GM13977 (cell line): ENCODE measurements at places on chromosomes 1 and 21.

GRCh38 chr21:22342889-22343288 is 1344.7 kb downstream of the NCAM2 start:
- no peak for DNase-seq

DNA sequence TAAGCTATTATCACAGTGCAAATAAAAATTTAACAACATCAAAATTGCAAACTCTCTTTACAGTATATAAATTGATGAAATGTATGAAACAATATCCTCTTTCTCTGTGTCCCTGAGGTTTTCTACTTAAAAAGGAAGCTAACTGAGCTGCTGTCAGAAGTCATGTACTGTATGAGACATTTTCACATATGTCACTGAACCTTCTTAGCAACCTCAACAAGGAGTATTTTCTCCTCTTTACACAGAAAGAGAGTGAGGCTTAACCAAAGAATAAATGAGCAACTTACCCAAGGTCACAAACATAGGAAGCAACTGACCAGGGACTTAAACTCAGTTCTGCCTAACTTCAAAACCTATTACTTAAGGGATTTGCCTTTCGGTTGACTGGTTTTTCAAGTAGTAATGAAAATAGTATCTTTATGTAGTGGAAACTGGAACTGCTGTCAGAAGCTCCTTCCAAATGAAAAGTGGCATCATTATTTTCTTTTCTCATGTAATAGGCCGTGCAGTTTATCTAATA is 288.9 kb downstream of the LRRIQ3 start:
- no peak for DNase-seq

DNA sequence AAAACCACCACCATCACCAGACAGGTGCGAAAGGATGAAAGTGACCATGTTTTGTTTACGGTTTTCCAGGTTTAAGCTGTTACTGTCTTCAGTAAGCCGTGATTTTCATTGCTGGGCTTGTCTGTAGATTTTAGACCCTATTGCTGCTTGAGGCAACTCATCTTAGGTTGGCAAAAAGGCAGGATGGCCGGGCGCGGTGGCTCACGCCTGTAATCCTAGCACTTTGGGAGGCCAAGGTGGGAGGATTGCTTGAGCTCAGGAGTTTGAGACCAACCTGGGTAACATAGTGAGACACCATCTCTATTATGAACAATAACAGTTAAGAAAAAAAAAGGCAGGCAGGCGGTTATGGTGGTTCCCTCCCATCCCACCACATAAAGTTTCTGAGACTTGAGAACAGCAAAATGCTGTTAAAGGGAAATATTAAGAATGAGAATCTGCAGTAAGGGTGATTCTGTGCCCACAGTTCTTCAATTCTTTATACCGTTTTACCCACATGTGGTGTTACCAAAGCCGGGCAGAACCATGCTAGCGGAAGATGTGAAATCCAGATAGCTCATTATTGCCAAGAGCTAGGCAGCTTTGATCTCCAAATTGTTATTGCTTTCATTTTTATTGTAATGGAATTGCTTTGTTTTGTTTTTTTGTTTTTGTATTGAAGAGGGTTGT is 34.5 kb upstream of the TDRD10 start:
- no peak for DNase-seq

- DNase-seq, result no peak
These were observed 111.5 kb downstream of the NCAM2 start for GRCh38 chr21:21109736-21110135.

GRCh38 chr1:3516911-3517675 is 62.6 kb downstream of the ARHGEF16 start:
- DNase-seq, result no peak

DNA sequence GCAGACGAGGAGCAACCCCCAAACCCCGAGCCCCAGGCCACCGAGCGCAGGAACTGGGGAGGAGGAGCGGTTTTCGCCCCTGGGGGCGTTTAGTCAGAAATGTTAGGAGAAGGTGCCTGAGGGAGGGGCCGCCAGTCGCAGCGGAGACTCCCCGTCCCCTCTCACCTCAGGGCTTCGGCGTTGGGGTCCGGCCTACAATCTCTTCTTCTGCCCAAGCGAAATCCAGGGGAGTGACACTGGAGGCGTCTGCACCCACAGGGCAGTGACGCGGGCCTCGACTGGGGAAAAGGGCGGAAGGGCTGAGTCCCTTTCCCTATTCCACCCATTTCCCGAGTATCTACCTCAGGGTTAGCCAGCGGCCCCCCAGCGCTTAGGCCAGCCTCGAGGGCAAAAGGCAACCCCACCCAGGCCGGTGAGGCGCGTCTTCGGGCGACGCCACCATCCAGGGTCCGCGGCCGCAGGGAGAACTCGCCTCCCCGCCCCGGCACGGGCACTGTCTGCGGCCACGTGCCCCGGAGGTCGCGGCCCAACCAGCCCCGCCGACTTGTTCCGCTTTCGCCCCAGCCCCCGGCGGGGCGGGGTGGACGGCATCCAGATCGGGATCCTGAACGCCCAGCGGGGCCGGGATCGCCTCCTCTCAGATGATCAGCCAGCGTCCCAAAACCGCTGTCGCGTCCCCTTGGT is 118.7 kb upstream of the BARHL2 start:
- DNase-seq, result no peak

- no peak for DNase-seq
These were observed 182.6 kb upstream of the LYPLAL1 start for GRCh38 chr1:218991089-218991488.

- no peak for DNase-seq
These were observed 12.5 kb downstream of the CHD5 start for GRCh38 chr1:6167391-6168303.

- DNase-seq, result no peak
These were observed 58.8 kb downstream of the TOMM20 start for GRCh38 chr1:235069577-235070563.

DNA sequence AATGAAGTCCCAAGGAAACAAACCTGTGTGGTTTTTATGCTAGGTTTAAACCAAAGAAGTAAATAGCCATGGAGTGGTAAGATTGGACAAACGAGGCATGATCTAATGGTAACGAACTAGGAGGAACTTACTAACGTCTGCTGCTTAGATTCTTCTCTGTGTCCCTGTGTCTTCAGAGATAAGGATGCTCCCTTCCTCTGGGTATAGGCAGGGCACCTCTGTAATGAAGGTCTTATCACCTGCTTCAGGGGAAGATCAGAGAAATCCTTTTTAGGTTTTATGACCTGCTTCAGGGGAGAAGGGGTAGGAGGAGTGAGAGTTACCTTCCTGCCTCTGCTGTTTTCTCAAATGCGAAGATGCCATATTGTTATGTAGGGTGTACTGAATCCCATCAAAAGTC is 214.9 kb upstream of the L1TD1 start:
- DNase-seq, result no peak

GRCh38 chr1:247347477-247348222 is 16.0 kb upstream of the ZNF496 start:
- DNase-seq, result no peak

DNA sequence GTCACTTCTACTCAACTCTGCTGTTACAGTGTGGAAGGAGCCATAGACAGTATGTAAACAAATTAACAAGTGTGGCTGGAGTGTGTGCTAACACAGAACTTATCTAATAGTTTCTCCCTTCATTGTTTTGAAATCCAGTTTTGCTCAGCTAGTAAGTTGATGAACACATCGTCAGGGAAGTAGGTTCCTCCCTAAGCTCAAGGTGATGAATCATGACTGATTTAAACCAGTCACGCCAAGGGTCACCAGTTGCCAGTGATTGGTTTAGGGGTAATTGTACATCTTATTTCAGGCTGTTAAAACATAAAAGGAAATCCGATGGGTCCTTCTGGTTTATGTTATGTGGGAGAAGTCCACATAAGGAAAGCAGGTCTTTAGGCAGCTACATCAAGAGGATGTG is 97.0 kb upstream of the CHODL start:
- no peak for DNase-seq

GRCh38 chr1:28002600-28002999 is 42.8 kb downstream of the XKR8 start:
- DNase-seq, result no peak
